Myocyte (in vitro differentiated cells): ENCODE measurements at places on chromosomes 1 and 21. TPM values are rescaled to one million over a fixed set of nuclear protein-coding genes. Genes with fewer than 3 reads are reported as not detected.

DNA sequence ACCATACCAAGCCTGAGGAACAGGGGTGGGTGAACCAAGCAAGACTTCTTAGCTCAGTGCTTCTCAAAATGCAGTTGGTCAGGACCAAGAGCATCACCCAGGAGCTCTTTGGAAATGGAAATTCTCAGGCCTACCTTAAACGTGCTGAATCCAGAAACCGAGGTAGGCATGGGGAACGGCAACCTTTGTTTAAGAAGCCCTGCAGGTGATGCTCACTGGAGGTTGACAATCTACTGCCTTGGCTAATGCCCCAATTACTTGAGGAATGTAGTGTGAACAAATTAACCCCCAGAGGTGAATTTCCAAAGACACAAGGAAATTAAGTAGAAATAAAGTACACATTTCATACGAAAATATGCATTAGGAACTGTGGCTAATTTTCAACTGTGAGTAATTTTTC is 5.3 kb downstream of the PTPN14 start:
- DNase-seq, result no peak

DNA sequence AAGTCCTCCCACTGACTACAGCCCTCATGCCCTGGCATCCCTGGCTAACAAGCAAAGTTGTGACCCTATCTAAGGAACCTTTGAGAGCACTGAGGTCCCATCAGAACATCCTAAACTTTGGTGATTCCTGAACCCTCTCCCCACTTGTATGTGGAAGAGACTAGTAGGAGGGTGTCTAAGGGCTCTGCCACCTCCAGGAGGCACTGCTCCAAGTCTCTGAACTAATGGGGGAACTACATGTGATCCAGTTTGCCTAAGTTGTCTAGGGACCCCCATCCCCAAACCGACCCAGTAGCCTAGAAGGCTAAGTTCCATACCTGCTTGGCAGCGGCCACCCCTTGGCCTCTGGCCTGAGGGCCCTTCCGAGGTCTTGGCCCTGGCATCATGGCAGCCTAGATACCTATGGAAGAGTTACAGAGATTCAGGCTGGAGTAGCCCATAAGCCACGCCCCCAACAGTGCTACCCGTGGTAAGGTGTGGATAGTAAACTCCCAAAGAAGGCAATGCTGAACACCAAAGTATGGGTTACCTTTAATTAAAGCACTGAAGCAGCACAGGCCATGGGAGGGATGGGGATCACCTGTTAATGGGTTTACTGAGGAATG is 1.7 kb downstream of the CC2D1B start:
- no peak for DNase-seq

- peak; percentile 74 for DNase-seq
Measured at GRCh38 chr1:23169727-23170335, 1.2 kb upstream of the LUZP1 start.

DNA sequence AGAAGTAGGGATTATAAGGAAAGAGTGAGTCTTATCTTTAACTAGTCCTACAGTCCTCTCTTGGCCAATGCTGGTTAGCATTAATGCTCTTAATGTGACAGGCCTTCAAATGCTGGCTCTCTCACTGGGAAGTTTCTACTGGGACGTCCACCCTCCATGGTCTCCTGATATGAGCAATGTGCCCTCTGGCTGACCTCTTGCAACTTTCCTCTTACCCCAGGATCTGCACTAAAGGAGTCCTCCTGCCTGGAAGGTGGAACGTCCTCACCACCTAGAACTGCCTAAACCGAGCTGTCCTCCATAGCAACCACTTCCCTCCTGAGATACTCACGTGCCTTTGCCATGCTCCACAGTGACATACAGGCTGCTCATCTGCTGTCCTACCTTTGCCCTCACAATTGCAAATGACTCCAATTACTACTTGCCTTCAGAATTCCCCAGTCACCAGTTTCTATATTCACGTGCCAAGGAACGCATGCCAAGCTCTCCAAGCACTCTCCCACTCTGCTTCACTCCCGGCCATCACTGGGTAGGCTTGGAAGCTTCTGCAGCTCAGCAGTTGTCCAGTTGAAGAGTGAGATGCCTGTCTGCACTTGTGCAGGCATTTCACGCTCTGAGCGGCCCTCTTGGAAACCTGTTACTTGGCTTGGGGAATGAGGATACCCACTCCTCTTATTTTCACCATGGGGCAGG is 404.7 kb downstream of the RRAGC start:
- DNase-seq, result no peak

GRCh38 chr1:56034222-56034621 is 545.1 kb downstream of the PLPP3 start:
- peak; percentile 34 for DNase-seq

The FCRL2 gene
- not detected in 2 replicates for total RNA-seq

GRCh38 chr1:160767395-160768294 is 28.3 kb upstream of the LY9 start:
- DNase-seq, result no peak

The TLCD4 gene
- 5.3 and 9.1 TPM in 2 replicates for total RNA-seq

GRCh38 chr1:38852780-38853179 is 6.8 kb downstream of the RRAGC start:
- no peak for DNase-seq

The SPRR1B gene
- total RNA-seq, result not detected in 2 replicates
